ENCODE measurements at places on chromosomes 3 and 15.

DNA sequence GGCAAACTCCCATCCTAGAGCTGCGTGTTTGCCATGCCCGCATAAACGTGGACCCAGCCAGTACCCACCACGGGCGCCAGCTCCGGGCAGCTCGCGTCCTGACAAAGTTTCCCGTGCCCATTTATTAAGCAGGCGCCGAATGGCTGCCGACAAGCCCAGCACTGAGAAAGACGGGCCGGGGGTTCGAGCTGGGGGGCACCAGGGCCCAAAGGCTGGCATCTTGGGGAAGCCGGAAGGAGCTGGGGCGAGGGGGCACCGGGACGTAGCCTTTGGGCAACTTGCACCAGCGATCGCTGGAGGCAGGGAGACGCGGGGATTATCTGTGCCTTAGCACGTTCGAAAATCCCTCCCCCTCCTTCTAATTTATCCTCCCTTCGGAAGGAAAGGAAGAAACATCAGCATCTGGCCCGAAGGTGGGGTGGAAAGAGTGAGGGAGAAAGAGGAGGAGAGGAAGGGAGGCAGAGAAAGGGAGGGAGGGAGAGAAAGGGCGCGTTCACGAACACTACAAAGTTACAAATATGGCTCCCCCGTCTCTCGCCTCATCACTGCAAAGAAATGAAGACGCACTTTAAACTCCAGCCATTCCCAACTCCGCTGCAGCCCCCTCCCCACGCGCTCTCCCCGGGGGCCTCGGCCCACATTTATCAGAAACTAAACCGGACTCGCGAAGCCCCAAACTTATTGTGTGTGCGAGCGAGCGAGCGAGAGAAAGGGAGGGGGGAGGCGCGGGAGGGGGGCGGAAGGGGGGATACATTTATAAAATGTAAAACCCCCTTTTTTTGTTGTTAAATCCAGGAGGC is 1.0 kb downstream of the ANP32A start:
- H3K4me3 ChIP-seq, result peak overlapping the region; percentile 97
- H3K27ac ChIP-seq, result peak overlapping the region; percentile 97
- peaks cover 52% of the 10 kb centered on the region for H3K4me1 ChIP-seq
- peak; percentile 43 for DNase-seq
- peaks cover 2% of the 10 kb centered on the region for H3K27me3 ChIP-seq
- peaks cover 13% of the 10 kb centered on the region for H3K36me3 ChIP-seq

GRCh38 chr3:124918524-124918923 is 16.0 kb downstream of the MUC13 start:
- peaks cover 5% of the 10 kb centered on the region for H3K4me1 ChIP-seq
- no peak overlapping the region for H3K27ac ChIP-seq
- no peak for DNase-seq
- peaks cover 13% of the 10 kb centered on the region for H3K27me3 ChIP-seq
- no peaks in the 10 kb centered on the region for H3K36me3 ChIP-seq
- no peak overlapping the region for H3K4me3 ChIP-seq

DNA sequence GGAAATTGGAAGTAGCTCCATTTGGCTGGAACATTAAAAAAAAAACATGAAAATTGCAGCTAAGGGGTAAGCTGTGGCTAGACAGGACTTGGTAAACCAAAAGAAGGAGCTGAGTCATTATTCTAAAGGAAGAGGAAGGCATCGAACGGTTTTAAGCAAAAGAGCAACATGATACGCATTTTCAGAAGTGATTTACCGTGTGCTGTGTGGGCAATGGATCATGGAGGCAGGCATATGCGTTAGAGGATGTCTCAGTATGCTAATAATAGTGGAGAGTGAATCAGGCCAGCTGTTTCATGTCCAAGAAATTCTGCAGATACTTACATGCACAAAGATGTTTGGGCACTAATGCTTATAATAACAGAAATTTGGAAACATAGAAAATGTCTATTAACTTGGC is 409.1 kb upstream of the ATP11B start:
- H3K4me1 ChIP-seq, result peaks cover 19% of the 10 kb centered on the region
- H3K36me3 ChIP-seq, result no peaks in the 10 kb centered on the region
- no peak overlapping the region for H3K4me3 ChIP-seq
- no peaks in the 10 kb centered on the region for H3K27me3 ChIP-seq

DNA sequence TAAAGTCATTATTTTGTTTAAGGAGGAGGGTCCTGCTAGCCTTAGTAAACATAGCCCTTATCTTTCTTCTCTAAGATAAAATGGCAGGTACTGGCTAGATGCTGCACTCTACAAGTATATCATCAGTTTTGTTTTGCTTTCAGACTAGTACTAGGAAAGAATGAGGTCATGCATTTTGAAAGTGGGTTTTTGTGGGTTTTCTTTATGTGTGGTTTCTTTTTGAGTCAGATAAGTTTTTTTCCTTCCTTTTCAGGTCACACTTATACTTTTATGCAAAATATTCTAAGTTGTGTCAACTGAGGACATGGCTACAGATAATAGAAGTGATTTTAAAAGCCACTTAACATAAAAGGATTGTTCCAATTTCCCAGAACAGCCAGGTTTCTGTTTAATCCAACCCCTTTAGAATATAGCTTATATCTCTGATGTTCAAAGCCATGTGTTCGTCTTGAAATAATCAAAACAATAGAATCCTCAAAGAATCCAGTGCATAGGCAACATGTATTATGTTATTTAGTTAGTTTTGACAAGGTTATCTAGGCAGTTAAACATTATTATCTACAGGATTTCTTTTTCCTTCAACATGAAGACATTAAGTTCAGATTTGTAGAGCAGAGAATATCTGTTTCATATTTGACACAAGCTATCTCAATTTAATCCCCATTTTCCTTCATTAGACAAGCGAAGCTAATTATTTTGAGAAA is 406.2 kb downstream of the RBMS3 start:
- DNase-seq, result no peak
- H3K27ac ChIP-seq, result no peak overlapping the region
- H3K4me3 ChIP-seq, result no peak overlapping the region
- peaks cover 8% of the 10 kb centered on the region for H3K4me1 ChIP-seq
- no peaks in the 10 kb centered on the region for H3K27me3 ChIP-seq
- H3K36me3 ChIP-seq, result no peaks in the 10 kb centered on the region

DNA sequence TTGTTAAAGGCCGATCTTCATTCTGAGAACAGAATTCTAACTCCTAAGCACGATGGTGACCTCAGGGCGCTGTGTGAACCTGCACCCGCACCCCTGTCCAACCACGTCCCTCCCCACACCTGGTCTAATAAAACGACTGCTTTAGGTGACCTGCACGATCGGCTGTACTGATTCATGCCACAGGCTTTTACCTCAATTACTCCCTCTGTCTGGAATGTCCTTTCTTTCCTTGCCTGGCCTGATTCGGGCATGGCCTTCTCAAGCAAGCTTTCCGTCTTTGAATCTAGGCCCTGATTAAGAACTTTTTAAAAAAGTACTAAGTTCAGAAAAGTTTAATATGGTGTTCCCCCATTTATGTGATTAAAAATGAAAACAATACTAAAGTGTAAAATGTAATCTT is 842 bp upstream of the U2SURP start:
- H3K4me1 ChIP-seq, result peaks cover 39% of the 10 kb centered on the region
- H3K27me3 ChIP-seq, result peaks cover under 1% of the 10 kb centered on the region
- peaks cover 8% of the 10 kb centered on the region for H3K36me3 ChIP-seq
- H3K27ac ChIP-seq, result peak overlapping the region; percentile 100

DNA sequence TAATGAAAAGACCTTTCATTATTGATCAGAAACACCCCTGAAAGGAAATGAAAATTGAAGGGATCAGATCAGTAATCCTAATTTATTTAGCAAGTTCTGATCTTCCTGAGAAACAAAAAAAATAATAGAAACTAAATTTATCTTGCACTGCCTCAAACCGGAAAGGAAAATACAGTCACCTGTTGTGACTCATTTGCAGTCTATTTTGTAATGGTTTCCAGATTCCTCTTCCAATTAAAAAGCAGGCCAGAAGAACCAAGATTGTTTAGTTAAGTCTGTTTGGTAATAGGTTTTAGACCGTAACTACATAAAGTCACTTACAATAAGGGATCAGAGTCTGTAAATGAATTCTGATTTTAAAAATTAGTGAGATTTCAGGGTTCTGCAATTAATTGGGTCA is 49.7 kb upstream of the ATOSA start:
- H3K27me3 ChIP-seq, result peaks cover 4% of the 10 kb centered on the region
- H3K4me1 ChIP-seq, result peaks cover 7% of the 10 kb centered on the region
- no peak for DNase-seq
- no peak overlapping the region for H3K4me3 ChIP-seq

- no peaks in the 10 kb centered on the region for H3K27me3 ChIP-seq
- H3K4me1 ChIP-seq, result peaks cover 77% of the 10 kb centered on the region
- peaks cover 15% of the 10 kb centered on the region for H3K36me3 ChIP-seq
Measured at GRCh38 chr15:61049028-61049427, 180.1 kb downstream of the RORA start.

- DNase-seq, result no peak
- no peak overlapping the region for H3K4me3 ChIP-seq
- peaks cover 22% of the 10 kb centered on the region for H3K4me1 ChIP-seq
- H3K27ac ChIP-seq, result no peak overlapping the region
- H3K36me3 ChIP-seq, result peaks cover 10% of the 10 kb centered on the region
Measured at GRCh38 chr3:53026382-53027162, 19.3 kb downstream of the SFMBT1 start.

GRCh38 chr3:52331091-52331490 is 15.0 kb downstream of the DNAH1 start:
- no peaks in the 10 kb centered on the region for H3K36me3 ChIP-seq
- H3K4me1 ChIP-seq, result no peaks in the 10 kb centered on the region
- H3K27ac ChIP-seq, result no peak overlapping the region
- peaks cover 21% of the 10 kb centered on the region for H3K27me3 ChIP-seq

DNA sequence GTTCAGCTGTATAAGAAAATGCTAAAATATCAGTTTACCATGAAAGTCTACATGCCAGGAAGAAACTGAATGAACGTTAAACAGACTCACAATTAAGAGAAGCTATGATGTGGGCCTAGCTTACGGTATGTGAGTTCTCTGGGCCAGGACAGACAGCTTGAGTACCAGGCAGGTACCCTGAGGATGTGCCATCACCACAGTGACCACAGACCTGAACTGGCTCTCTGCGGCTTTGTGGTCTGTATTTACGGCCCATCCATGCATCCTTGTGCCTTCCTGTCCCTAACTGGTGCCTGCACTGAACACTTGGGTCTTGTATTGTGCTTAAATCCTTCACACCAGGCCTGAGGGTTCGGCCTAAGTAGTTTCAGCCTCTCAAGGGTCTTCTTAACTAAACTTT is 467.5 kb upstream of the PPP2R3A start:
- no peaks in the 10 kb centered on the region for H3K36me3 ChIP-seq
- H3K27me3 ChIP-seq, result peaks cover 13% of the 10 kb centered on the region
- H3K4me3 ChIP-seq, result no peak overlapping the region
- DNase-seq, result no peak
- no peaks in the 10 kb centered on the region for H3K4me1 ChIP-seq

DNA sequence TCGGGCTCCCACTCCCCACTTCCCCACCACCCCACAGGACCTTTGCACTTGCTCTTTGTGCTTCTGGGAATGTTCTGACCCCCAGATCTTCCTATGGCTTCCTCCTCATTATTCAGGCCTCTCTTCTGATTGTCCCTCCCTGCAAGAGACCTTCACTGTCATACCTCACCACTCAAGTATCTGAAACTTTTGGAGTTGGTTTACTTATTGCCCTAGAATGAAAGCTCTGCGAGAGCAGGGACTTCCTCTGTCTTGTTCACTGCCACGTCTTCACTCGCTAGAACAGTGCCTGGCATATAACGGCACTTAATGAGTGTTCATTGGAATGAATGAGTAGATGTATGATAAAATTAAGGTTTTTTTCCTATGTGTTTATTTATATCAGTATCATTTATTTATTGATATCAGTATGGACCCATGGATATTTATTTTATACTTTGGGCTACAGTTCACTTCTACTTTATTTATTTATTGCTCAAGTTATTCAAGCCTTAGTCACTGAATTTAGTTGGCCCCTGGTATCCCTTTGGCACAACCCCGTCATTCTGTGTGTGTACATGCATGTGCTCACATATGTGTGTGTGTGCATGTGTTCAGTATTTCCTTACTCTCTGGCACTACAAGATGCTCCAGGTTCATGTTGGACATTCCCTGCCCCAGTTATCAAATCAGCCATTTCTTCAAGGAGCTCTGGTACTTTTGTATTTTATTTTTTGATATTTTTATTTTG is 197.6 kb downstream of the THSD4 start:
- H3K36me3 ChIP-seq, result peaks cover 14% of the 10 kb centered on the region
- no peak overlapping the region for H3K27ac ChIP-seq
- peaks cover 8% of the 10 kb centered on the region for H3K4me1 ChIP-seq
- peaks cover 3% of the 10 kb centered on the region for H3K27me3 ChIP-seq

DNA sequence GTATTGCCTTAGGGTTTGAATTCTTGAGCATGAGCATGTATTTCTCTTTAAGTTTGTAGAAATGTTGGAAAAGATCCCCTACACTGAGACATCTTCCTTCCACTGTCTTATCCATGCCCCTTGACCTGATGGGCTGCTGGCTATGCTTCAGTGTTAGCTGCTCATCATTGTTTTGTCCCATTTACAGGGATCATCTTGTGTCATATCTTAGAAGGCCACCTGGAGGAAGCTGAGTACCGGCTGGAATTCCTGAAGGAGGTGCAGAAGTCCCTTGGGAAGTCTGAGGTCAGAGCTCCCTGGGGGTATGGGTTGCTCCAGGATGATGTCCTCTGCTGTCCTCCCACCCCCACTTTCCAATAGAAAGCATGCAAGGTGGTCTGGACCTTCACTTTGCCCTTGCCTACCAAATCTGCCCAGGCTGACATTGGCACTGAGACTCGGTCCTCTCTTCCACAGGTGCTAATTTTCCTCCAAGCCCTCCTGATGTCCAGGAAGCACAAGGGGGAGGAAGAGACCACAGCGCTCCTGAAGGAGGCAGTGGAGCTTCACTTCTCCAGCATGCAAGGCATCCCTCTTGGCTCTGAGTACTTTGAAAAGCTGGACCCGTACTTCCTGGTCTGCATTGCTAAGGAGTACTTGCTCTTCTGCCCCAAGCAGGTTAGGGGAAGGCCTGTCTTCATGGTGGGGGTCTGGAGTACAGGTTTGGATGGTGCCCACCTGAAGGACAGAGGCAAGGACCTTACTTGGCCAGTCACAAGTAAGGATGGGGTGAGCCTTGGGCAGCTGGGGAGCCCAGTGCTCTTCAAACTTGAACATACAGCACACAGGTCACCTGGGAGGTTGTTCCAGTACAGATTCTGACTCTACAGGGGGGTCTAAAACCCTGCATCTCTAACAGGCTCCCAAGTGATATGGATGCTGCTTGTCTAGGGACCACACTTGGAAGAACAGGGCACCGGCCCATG is 17.7 kb downstream of the TTC21A start:
- peaks cover 6% of the 10 kb centered on the region for H3K27me3 ChIP-seq
- H3K4me3 ChIP-seq, result no peak overlapping the region
- DNase-seq, result no peak
- peaks cover 44% of the 10 kb centered on the region for H3K4me1 ChIP-seq
- no peak overlapping the region for H3K27ac ChIP-seq
- H3K36me3 ChIP-seq, result peaks cover 10% of the 10 kb centered on the region

- peaks cover 8% of the 10 kb centered on the region for H3K27me3 ChIP-seq
- H3K4me3 ChIP-seq, result no peak overlapping the region
- H3K36me3 ChIP-seq, result peaks cover 9% of the 10 kb centered on the region
- no peak for DNase-seq
- H3K4me1 ChIP-seq, result peaks cover 9% of the 10 kb centered on the region
- H3K27ac ChIP-seq, result no peak overlapping the region
Measured at GRCh38 chr3:135513106-135514059, 452.1 kb upstream of the PPP2R3A start.
